A172 (cell line): ENCODE measurements at places on chromosomes 12 and 14. TPM values are rescaled to one million over a fixed set of nuclear protein-coding genes. Genes with fewer than 3 reads are reported as not detected.
A peak's percentile ranks its signal among the peaks of the same experiment; 100 is the strongest.

The SERPINA5 gene
- total RNA-seq = 0.36 TPM in 1 of 2 replicates, not detected in the other

- DNase-seq = peak; percentile 69
Measured at GRCh38 chr14:90382491-90383125, 14.2 kb upstream of the CALM1 start.

DNA sequence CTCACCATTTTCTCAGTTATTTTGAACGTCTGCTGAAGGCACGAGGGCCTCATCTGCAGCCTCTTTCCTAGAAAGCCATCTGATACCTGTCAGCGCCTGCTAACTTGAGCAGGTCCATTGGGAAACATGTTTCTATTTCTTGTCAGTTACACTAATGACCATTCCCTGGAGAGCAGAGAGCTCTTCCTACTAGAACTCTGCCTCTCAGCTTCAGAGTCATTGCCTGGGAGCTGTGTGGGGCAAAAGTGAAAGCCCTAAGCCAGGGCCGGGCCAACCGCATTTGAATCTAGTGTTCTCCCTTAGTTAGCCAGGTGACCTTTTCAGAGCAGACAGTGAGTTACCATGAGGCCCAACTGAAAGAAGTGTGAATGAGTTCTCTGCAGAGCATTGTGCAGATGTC, 135.8 kb downstream of the EML1 start:
- DNase-seq = no peak

DNA sequence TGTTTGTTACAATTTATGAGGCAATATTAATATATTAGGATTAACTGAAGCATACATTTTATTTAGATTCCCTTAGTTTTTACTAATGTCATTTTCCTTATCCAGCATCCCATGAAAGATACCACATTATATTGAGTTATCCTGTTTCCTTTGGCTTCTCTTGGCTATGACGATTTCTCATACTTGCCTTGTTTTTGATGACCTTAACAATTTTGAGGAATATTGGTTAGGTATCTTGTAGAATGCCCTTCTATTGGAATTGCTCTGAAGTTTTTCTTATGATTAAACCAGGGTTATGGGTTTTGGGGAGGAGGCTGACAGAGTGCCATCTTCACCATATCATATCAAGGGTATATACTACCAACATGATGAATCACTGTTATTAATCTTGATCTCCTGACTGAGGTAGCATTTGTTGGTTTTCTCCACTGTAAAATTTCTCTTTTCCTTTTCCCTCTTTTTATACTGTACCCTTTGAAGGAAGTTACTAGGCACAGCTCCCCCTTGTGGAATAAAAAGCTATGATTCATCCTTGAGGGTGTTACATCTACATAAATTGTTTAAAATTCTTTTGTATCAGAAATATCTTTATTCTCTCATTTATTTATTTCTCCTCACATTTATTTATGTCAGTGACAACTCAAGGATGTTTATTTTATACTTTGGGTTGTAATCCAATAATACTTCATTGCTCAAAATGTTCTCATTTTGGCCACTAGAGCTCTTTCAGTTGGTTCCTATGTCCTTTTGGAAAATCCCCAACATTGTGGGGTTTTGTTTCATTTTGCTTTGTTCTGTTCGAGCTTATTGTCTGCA, 239.0 kb downstream of the SLC16A7 start:
- DNase-seq = peak; percentile 21

GRCh38 chr12:17322090-17322489, 716.1 kb upstream of the LMO3 start:
- DNase-seq = no peak

- DNase-seq = no peak
Measured at GRCh38 chr14:23353433-23353780, 720 bp upstream of the SLC22A17 start.

GRCh38 chr12:14418451-14418890, 53.0 kb downstream of the ATF7IP start:
- DNase-seq = no peak

- DNase-seq = no peak
Measured at GRCh38 chr14:90398315-90398839, 1.5 kb downstream of the CALM1 start.

- peak; percentile 14 for DNase-seq
Measured at GRCh38 chr14:73460691-73461127, 2.4 kb upstream of the NUMB start.
